ENCODE measurements at places on chromosomes 16 and 17.
A peak's percentile ranks its signal among the peaks of the same experiment; 100 is the strongest.

- H3K27ac ChIP-seq, result no peak overlapping the region
- H3K27me3 ChIP-seq, result no peaks in the 10 kb centered on the region
- DNase-seq, result no peak
- no peaks in the 10 kb centered on the region for H3K4me1 ChIP-seq
- H3K4me3 ChIP-seq, result no peak overlapping the region
These were observed 66.1 kb downstream of the CPPED1 start for GRCh38 chr16:12737563-12737962.

DNA sequence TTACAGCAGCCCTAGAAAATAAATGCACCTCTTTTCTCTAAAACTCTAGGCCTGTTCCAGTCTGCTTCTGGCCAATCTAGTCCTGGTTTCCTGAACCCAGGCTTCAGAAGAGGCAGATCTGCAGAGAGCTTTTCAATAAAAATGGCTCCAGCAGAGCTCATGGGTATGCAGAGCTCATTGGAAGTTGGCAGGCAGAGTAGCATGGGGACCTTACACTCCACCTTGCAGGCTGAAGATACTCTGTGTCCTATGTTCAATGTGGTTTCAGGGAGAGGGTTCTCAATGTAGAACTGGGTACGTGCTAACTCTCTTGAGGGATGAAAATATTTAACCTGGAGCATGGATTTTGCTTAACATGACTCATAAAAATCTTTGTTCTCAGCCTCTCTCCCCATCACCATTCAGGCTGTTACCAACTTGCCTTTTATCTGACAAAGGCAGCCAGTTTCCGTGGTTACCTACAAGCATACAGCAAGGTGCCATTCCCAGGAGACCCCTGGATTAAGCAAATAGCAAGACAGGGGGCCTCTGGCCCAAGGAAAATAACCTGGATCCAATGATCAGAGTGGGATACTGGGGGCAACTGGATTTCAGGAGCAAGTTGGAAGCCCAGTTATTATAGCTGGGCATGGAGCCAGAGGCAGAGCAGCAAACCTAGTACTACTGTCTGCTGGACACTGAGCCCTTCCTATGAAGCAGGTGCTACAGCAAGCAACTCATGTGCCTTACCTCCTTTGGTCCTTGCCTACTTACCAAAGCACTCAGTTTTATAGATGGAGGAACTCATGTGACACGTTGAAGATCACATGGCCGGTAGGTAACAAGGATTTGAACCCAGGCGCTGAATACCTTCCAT is 98.2 kb upstream of the DHX40 start:
- H3K4me1 ChIP-seq, result peaks cover 2% of the 10 kb centered on the region
- no peak overlapping the region for H3K4me3 ChIP-seq

- no peak overlapping the region for H3K27ac ChIP-seq
- H3K4me1 ChIP-seq, result no peaks in the 10 kb centered on the region
- DNase-seq, result no peak
- no peaks in the 10 kb centered on the region for H3K36me3 ChIP-seq
- H3K27me3 ChIP-seq, result no peaks in the 10 kb centered on the region
These were observed 37.5 kb upstream of the XYLT1 start for GRCh38 chr16:17508303-17508702.

DNA sequence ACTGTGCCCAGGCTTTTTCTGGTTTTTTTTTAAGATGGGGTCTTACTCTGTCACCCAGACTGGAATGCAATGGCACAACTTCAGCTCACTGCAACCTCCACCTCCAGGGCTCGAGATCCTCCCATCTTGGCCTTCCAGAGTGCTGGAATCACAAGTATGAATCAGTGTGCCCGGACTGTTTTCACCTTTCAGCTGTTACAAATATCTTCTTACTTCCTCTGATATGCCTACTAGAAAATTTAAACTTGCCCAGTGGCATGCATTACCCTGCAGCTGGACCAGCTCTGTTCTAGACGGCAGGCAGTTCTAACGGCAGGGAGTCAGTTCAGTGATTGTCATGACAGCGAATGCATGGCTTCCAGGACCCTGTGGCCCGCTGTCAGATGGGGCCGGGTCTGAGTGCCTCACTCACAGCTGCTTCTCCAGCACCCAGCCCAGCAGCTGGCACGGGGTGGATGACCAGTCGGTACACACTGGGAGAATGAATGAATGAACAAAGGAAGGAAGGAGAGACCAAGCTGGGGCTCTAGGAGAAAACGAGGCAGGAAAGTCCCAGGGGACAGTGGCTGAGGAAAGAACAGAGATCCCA is 28.0 kb upstream of the LITAF start:
- no peaks in the 10 kb centered on the region for H3K36me3 ChIP-seq
- peaks cover 27% of the 10 kb centered on the region for H3K4me1 ChIP-seq
- DNase-seq, result no peak
- H3K27me3 ChIP-seq, result no peaks in the 10 kb centered on the region
- no peak overlapping the region for H3K27ac ChIP-seq

GRCh38 chr17:3955673-3955988 is 8.6 kb downstream of the ATP2A3 start:
- no peaks in the 10 kb centered on the region for H3K36me3 ChIP-seq
- no peak overlapping the region for H3K27ac ChIP-seq
- H3K4me1 ChIP-seq, result peaks cover 15% of the 10 kb centered on the region
- H3K27me3 ChIP-seq, result peaks cover 5% of the 10 kb centered on the region
- DNase-seq, result no peak
- no peak overlapping the region for H3K4me3 ChIP-seq

DNA sequence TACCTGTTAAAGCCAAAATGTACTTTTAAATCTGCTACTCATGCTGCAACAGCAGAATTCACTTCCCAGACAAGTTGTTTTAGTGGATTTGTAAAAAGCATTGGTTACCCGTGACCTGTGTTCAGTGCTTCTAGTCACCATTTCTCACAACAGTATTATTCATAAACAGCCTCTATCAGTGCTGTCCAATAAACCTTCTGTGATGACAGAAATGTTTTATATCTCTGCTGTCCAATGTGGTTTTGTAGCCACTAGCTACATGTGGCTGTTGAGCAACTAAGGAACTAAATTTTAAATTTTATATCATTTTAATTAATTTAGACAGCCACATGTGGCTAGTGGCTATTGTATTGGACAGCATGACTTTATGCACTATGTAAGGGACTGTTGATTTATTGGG is 12.6 kb downstream of the MAP3K3 start:
- H3K36me3 ChIP-seq, result peaks cover 7% of the 10 kb centered on the region
- no peaks in the 10 kb centered on the region for H3K27me3 ChIP-seq
- no peak overlapping the region for H3K4me3 ChIP-seq
- no peak for DNase-seq
- H3K4me1 ChIP-seq, result peaks cover 2% of the 10 kb centered on the region
- no peak overlapping the region for H3K27ac ChIP-seq

- no peaks in the 10 kb centered on the region for H3K27me3 ChIP-seq
- H3K4me1 ChIP-seq, result peaks cover 3% of the 10 kb centered on the region
- no peak overlapping the region for H3K4me3 ChIP-seq
- DNase-seq, result no peak
- H3K27ac ChIP-seq, result no peak overlapping the region
These were observed 30.4 kb downstream of the ERN1 start for GRCh38 chr17:64099543-64099942.

- no peak overlapping the region for H3K4me3 ChIP-seq
- no peak overlapping the region for H3K27ac ChIP-seq
- DNase-seq, result peak; percentile 31
- H3K4me1 ChIP-seq, result peaks cover 6% of the 10 kb centered on the region
- H3K36me3 ChIP-seq, result peaks cover 8% of the 10 kb centered on the region
These were observed 84.2 kb downstream of the ZFHX3 start for GRCh38 chr16:72963533-72964315.

DNA sequence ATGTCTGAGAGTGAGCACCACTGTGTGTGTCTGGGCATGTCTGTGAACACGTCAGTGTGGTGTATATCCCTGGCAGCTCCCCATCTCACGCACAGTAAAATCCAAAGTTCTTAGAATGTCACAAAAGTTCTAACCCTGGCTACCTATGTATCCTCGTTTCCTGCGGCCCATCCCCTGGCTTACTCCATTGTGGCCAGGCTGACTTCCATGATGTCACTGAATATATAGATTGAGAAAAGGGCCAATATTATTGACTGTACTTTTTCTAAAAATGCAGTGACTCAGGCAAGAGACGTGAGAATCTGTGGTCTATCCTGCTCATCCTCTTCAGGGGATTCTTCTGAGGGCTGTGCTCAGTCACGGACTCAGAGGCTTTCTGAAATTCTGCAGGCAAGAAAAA is 963 bp upstream of the METTL22 start:
- H3K4me1 ChIP-seq, result peaks cover 3% of the 10 kb centered on the region
- H3K27me3 ChIP-seq, result peaks cover under 1% of the 10 kb centered on the region
- DNase-seq, result no peak

DNA sequence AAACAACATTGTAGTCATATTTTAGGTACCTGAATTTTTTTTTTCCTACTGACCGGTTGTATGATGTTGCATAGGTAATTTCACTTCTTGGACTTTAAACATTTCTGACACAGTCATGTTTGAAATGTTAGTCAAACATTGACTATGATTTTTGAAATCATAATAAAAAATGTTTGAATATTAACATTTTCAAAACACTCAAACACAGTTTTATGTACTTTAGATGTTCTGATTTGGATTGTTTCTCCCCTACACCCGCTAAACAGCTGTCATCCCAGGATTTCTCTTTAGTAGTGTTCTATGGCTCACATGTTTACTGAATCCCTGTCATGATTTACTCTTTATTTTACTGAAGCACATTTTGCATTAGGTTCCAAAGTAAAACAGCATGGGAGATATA is 102.9 kb upstream of the NPEPPS start:
- peaks cover 9% of the 10 kb centered on the region for H3K4me1 ChIP-seq
- H3K36me3 ChIP-seq, result no peaks in the 10 kb centered on the region
- H3K4me3 ChIP-seq, result no peak overlapping the region
- H3K27ac ChIP-seq, result no peak overlapping the region

DNA sequence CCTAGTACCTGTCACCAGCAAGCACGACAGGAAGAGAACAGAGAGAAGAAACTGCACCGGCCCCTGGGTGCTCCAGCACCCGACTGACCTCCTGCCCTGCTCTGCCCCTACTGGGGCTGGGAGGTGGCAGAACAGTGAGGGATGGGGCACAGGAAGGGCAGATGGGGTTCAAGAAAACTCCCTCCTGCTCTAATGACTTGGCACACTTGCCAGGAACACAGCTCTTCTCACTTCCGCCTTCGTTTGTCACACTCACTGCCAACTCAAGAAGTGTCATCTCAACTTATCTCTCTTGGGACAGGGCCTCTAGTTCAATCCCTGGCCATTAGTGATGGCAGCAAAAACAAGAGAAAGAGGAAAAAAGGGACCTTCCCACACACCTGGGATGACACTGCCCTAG is 42.7 kb upstream of the ICAM2 start:
- no peaks in the 10 kb centered on the region for H3K4me1 ChIP-seq
- peaks cover 92% of the 10 kb centered on the region for H3K36me3 ChIP-seq
- H3K27me3 ChIP-seq, result no peaks in the 10 kb centered on the region
- no peak for DNase-seq

GRCh38 chr17:29927546-29927945 is 2.5 kb downstream of the SSH2 start:
- peaks cover 3% of the 10 kb centered on the region for H3K36me3 ChIP-seq
- no peak overlapping the region for H3K27ac ChIP-seq
- H3K27me3 ChIP-seq, result no peaks in the 10 kb centered on the region
- no peaks in the 10 kb centered on the region for H3K4me1 ChIP-seq

DNA sequence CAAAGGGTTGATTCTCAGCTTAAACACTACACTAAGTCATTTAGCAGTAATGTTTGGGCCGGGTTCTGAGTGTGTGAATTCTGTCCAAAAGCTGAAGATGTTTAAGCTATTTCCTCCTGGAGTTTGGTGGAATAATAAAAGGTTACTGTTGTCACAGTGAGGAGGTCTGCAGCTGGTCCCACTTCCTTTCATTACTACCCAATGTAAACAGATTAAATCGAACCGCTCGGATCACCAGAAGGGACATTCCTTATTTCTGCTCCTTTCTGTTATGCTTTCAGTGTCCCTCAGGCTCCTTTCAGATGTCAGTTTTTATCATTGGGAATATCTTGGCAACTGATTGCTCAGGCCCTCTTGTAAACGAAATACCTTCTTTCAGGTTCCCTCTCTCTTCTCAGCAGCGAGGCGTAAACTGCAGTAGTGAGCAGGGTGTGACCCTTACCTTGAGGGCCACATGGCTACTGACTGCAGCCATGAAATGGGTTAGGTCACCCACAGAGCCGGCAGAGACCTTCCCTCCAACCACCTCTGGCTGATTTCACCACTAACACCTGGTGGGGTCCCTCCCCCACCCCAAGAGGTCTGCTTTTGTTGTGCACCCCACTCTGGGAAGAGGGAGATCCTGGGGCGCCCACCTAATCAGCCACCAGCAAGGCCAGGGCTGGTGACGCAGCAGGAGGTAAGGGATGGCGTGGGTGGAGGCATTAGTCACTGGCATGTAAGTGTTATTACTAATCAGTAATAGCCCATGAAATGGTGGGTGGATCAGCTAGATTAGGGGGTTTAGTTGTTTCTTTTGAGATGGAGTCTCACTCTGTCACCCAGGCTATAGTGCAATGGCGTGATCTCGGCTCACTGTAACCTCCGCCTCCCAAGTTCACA is 117.6 kb downstream of the VPS53 start:
- peaks cover 12% of the 10 kb centered on the region for H3K4me1 ChIP-seq
- no peaks in the 10 kb centered on the region for H3K27me3 ChIP-seq
- peaks cover 23% of the 10 kb centered on the region for H3K36me3 ChIP-seq
- no peak overlapping the region for H3K4me3 ChIP-seq
- peak overlapping the region; percentile 52 for H3K27ac ChIP-seq

DNA sequence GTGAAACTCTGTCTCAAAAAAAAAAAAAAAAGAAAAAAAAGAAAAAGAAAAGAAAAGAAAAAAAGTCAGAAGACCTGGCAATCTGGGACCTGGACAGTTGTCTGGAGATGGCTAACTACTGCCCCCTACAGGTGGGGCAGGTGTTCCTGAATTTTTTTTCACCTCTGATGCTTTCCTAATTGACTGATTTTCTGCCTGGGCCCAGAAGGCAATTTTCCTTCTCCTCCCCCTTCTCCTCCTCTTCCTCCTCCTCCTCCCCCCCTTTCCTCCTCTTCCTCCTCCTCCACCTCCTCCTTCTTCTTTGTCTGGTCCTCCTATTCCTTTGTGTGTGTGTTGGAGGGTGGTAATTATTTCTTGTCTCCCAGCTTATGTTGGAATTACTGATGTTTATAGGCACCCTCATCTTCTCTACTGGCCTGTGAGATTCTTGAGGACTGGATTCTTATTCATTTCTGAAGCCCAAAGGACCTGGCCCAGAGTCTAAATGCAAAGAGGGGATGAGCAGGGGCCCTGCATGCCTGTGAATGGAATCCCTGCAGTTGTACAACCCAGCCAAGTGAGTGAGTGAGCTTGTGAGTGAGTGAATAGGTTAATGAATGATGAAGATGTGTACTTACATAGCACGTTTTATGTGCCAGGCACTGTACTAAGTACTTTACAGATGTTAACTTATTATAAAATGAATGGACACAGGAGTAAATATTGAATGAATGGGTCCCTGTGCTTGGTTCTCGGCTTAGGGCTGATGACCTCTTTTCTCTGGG is 26.9 kb downstream of the IRX5 start:
- H3K36me3 ChIP-seq, result no peaks in the 10 kb centered on the region
- no peak overlapping the region for H3K4me3 ChIP-seq
- DNase-seq, result no peak
- peaks cover 4% of the 10 kb centered on the region for H3K27me3 ChIP-seq
- H3K4me1 ChIP-seq, result no peaks in the 10 kb centered on the region
- H3K27ac ChIP-seq, result no peak overlapping the region
